ENCODE measurements at places on chromosomes 1 and 21.

- no peak for DNase-seq
Observed at GRCh38 chr1:200314085-200314750, 95.6 kb downstream of the ZNF281 start.

DNA sequence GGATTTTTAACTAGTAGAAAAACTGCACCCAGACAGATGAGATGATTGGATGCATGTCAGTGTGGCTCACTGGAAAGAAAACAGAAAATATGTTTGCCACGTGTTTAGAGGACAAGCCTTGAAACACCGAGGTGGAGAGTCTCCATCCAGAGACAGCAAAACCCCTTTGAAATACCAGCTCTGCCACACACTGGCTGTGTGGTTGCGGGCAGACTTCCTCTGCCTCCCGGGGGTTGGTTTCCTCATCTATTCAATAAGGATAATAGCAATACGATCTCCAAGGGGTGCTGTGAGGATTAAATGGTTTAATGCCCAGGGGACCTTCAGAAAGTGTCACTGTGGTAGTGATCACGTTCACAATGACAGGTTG is 67.2 kb upstream of the PARP1 start:
- DNase-seq: no peak

DNA sequence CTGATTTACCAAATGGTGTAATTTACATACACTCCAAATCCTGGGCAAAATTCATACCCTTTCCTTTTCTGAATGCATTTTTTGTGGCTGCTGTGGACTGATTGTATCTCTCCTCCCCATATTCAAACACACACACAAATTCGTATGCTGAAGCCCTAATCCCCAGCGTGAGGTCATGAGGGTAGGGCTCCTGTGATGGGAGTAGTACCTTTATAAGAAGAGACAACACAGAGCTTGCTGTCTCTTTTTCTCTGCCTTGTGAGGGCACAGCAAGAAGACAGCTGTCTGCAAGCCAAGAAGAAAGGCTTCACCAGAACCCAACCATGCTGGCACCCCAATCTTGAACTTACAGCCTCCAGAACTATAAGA is 24.4 kb downstream of the DUSP10 start:
- DNase-seq: no peak

DNA sequence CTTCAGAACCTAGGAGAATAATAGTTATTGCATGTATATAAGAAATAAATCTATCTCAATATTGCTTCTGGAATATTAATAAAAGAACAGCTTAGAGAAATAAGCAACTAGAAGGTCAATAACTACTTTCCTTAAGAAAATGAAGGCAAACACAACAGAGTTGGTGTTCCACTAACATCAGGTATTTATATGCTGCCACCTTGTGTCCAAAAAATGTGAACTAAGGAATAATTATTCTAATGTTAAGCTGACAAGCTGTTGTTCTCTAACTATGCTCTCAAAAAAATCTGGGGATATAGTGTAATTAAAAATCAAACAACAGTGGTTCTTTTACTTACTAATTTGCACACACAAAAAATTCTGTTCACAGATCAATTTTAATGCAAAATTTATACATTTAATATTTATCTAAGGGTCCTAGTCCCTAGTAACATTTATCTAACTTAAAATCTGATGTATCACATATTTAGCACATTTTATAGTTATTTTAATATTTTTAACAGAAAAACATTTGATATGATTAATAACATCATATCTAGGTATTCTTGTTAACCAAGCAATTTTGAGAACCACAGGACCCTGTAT is 39.6 kb downstream of the UCHL5 start:
- no peak for DNase-seq

DNA sequence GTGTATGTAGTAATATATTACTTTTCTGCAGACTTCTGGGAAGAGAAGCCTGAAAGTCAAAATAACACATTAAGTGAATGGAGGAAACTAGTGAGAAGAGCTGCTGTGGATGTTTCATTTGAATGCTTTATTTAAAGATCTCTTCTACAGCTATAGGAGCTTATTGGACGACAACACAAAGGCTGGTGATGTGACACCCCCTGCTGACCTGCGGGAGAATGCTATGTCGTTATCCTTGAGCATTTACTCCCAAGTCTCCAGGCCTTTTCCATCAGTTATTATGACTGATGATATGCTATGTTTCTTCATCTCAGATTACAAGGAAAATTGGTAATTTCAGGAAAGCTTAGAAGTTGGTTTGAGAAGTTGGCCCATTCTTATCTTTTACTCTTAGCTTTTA is 22.3 kb upstream of the PLA2G4A start:
- no peak for DNase-seq

DNA sequence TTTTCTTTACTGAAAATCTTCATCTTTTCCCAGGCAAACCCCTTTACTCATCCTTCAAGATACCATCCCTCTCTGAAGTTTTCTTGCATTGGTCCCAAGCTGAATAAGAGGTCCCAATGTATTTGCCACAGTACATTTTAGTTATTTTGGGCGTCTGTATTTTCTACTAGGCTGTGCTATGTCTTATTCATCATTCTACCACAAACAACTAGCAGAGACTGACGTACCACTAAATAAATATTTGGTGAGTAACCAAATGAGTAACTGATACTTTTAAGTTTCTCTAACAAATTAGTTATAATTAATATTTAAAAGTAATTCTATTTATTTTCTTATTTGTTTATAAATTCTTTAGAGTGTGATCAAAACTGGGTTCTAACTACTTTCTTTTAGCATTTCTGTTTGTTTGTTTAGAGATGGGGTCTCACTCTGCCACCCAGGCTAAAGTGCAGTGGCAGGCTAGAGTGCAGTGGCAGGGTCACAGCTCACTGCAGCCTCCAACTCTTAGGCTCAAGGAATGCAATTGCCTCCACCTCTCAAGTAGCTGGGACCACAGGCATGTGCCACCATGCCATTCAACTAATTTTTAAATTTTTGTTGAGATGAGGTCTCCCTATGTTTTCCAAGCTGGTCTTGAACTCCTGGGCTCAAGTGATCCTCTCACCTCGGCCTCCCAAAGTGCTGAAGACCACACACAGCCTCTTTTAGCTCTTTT is 33.1 kb downstream of the NDC1 start:
- no peak for DNase-seq

GRCh38 chr1:246647513-246647912 is 76.7 kb upstream of the SCCPDH start:
- no peak for DNase-seq

GRCh38 chr1:32715901-32716311 is 13.3 kb upstream of the SYNC start:
- no peak for DNase-seq

- peak; percentile 49 for DNase-seq
Observed at GRCh38 chr1:59738591-59739015, 76.1 kb upstream of the HOOK1 start.

DNA sequence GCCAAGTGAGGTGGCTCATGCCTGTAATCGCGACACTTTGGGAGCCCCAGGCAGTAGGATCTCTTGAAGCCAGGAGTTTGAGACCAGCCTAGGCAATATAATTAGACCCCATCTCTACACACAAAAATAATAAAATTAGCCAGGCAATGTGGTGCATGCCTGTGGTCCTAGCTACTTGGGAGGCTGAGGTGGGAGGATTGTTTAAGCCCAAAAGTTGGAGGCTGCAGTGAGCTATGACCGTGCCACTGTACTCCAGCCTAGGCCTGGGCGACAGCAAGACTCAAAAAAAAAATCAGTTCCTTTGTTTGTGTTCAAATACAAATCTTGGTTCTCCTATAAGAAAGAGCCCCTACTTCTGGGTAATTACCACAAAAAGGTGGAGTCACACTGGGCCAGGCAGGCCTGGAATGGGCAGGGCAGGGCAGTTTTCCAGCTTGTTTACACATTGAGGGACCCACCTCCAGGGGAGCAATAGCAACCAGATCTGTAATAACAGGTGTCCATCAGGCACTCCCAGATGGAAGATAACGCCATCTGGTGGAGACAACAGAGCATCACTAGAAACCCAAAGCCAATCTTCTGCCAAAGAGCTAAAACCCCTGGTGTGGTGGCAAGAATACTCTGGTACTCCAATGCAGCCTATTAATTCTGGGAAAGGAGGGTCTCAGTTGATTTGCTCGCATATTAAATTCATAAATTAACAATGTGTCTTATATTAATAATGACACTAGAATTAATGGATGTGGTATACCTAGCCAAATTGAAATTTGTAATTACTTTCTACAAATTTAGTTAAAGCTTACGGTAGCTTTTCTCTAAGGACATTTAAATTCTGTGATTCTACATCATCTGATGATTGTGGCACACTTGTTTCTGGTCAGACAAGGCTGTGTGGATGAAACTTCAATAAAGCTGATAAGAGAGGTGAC is 13.2 kb downstream of the PPP1R15B start:
- peak; percentile 27 for DNase-seq

DNA sequence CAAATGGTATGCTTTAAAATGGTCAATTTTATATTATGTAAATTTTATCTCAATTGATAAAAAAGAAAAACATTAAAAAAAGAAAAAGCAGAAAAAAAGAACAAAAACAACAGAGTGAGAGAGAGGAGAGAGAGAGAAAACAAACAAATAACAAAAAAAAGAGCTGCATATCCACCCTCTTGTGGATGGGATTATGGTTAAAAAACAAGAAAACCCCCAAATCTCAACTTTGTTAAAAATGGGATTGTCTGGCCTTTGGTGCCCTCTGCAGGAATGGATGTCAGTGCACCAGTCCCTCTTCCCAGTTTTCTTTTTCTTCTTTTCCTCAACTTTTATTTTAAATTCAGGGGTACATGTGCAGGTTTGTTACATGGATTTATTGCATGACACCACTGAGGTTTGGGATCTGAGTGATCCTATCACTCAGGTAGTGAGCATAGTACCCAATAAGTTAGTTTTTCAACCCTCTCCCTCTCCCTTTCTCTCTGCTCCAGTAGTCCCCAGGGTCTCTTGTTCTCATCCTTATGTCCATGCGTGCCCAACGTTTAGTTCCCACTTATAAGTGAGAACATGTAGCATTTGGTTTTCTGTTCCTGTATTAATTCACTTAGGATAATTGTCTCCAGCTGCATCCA is 28.1 kb downstream of the RNF187 start:
- DNase-seq: peak; percentile 3

GRCh38 chr1:73401666-73402065 is 796.3 kb downstream of the LRRIQ3 start:
- DNase-seq: no peak

DNA sequence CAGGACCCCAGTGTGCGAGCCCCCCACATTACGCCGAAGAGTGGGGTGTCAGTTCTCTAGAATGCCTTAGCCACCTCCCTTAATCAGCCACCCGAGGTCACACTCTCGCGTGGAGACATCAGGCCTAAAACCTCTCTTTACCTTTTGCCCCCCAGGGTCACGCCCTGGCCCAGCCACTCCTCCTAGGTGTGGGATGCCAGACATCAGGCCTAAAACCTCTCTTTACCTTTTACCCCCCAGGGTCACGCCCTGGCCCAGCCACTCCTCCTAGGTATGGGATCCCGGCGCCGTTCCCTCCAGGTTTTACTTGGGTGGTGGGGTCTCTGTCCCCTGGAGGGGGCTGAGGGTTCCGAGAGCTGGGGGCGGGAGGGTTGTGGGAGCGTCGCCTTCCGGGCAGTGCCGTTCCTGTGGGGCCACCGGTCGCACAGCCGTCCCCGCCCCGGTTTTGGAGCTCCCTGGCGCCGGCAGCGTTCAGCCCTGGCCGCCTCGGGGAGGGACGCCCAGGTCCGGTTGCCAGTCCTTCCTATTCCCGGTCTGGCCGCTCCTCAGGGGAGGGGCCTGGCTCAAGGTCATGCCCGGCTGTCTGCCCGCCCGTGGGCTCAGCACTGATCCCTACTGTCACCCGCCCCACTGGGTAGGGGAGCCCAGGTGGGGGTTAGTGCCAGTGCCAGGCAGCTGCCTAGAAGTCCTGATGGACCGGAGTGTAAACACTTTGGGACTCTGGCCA is 882 bp downstream of the VPS13D start:
- no peak for DNase-seq

GRCh38 chr1:245510144-245510543 is 355.4 kb downstream of the KIF26B start:
- no peak for DNase-seq

- peak; percentile 72 for DNase-seq
Observed at GRCh38 chr1:46520063-46520911, 30.7 kb downstream of the DMBX1 start.

DNA sequence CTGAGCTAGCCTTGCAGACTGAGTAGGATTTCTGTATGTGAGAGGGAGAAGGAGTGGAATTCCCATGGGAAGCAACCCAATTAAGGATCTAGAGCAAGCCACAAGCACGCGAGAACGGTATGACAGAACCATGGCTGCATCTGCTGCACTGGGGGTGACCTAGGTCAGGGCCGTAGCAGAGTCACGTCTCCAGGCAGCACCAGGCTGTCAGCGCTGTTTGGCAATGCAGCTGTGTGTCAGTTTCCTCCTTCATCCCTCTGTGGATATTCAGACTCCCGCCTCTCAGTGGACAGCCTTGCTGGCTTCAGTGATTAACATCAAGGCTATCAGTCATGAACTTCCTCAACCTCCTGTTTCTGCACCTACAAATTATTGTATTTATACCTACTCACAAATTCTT is 118.1 kb upstream of the PPP2R5A start:
- no peak for DNase-seq

DNA sequence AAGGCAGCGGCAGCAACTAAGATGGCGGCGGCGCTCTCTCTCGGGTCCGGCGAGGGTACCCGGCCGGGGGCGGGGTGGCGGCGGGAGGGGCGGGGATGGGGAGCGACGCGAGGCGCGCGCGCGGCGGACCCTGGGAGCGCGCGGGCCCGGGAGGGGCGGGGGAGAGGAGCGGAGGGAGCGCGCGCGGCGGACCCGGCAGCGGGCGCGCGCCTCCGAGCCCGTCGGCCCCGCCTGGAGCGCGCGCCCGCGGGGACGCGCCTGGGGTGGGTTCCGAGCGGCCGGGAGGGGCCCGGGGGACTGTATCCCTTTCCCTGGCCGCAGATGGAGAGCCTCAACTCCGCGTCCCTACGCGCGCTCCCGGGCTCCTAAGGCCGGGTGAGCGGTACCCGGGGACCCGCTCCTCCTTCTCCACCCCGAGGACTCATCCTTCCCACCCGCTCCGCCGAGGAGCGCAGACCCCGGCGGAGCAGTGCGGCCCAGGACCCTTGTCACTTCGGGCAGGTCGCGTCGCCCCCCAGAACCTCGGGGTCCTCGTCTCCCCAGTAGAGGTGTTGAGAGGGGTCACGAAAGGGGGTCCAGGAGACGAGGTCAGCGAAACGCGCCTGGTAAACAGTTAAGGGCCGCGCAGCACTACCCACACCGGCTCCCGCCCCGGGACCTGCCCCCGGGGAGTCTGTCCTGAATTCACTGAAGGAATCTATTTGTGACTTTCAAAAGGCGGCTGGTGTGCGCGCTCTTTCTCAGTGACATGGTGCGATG is at the start of gene CLSTN1:
TSS of gene CLSTN1 (minus strand) at position 23 of the 759 bp plus-strand sequence. CDS start 232 bp downstream, outside the sequence.
- no peak for DNase-seq

Data from HS-27A (cell line).